SK-N-DZ (cell line): ENCODE measurements at places on chromosomes 1 and 21.

DNA sequence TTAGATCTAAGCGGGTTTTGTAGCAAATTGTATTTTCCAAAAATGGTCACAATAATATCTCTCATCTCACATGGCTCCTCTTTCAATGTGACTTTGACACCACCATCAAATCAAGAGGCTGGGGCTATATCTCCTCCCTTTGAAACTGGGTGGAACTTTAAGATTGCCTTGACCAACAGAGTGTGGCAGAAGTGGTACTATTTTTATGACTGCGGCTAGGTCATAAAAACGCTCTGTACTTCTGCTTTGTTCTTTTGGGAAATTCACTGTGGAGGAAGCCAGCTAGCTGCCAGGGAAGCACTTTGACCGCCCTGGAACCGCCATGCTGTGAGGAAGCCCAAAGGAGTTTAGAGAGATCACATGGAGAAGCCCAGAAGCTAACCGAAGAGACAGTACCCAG is 50.7 kb upstream of the ACOT11 start:
- no peak for DNase-seq

DNA sequence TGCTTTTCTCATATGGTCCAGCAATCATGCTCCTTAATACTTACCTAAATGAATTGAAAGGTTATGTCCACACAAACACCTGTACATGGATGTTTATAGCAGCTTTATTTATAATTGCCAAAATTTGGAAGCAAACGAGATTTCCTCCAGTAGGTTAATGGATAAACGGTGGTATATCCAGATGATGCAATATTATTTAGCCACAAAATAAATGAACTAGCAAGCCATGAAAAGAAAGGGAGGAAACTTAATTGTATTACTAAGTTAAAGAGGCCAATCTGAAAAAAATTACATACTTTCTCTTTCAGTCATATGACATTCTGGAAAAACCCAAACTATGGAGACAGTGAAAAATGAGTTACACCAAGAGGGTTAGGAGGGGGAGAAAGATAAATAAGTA is 76.3 kb upstream of the LRRC7 start:
- DNase-seq: no peak

DNA sequence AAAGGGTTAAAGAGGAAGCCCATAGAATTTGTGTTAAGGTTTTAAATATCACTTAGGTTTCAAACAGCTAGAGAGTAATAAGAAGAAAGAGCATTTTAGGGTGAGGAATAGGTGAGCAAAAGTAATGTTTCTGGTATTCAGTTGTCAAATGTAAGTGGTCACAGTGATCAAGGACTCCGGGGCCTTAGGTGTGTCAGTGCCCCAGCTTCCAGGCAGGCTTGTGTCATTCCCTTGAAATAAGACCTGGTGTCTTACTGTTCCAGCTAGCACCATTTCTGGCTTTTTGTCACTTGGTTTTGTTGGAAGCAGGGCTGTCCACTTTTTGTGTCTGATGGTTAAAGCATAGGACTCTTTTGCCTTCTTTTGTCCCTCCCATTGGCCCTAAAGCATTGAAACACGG is 69.6 kb downstream of the DYRK1A start:
- DNase-seq: no peak

DNA sequence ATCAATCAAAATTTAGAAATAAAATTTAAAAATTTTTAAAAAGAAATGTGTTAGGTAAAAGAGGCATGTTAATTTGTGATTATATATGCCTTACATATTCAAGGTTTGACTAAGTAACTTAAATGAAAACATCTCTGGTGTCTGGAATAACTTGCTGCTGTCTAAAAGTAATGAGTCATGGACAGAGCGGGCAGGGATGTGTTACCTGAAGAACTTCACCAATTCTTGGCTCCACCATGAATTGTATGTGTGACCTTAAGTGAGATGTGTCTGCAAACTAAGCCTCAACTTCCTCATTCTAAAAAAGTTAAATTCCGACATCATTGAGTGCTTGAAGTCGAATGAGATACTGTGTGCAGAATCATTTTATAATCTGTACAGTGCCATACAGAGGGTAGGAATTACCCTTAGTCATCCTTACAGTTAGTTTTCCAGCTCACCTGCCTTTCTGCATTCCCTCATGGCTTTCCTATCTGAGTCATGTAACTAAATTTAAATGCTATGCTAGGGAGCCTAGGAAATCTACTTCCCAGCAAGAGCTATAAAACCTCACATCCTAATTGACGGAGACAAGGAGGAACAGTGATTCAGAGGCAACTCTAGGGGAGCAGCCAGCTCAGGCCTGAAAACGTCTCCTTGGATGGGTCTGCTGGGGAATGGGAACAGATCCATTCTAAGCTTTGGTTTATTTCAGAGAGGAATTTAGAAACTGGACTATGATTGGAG is 100.7 kb upstream of the TSPAN2 start:
- no peak for DNase-seq

GRCh38 chr1:86289161-86289560 is 107.0 kb downstream of the ODF2L start:
- no peak for DNase-seq

GRCh38 chr1:34763142-34763781 is 3.7 kb downstream of the GJB4 start:
- no peak for DNase-seq

- no peak for DNase-seq
Measured at GRCh38 chr1:64759968-64760367, 15.1 kb downstream of the RAVER2 start.

DNA sequence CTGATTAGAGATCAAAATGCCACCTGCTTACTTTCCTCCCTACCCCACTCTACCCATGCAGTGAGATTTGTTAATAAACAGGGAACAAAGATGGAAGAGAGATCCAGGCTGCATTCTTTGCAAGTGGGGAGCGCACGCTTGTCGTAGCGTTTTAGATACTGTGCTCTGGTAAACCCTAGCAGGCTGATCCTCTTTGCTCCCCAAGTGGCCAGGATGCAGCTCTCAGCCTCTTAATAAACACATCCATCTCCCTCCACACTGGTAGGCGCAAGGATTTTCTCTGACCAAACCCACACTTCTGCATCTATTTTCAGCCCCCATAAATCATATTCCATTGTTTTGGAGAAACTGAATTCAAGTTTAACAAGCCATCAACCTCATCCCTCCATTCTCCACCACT is 2.9 kb downstream of the PGBD5 start:
- DNase-seq: no peak

- no peak for DNase-seq
Measured at GRCh38 chr21:38413958-38414548, 84.2 kb downstream of the ERG start.

GRCh38 chr1:46802081-46802480 is 3.2 kb downstream of the CYP4B1 start:
- no peak for DNase-seq

DNA sequence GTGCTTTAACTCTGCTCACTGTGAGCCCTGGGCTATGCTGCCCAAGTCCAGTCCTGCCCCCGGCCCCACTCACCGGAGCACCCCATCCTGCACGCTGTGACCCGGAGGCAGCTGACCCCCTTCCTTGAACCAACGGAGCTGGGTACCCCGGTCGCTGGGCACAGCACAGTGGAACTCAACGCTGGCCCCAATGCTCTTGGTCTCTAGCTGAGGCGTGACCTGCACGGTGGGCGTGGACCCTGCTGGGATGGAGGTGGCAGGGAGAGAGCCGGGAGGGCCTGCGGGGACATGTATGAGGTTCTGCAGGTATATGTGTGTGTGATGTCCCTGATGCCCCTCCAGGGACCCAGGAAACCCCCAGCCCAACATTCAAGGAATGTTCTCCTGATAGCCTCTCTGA is 24.7 kb downstream of the LDLRAD2 start:
- DNase-seq: no peak

DNA sequence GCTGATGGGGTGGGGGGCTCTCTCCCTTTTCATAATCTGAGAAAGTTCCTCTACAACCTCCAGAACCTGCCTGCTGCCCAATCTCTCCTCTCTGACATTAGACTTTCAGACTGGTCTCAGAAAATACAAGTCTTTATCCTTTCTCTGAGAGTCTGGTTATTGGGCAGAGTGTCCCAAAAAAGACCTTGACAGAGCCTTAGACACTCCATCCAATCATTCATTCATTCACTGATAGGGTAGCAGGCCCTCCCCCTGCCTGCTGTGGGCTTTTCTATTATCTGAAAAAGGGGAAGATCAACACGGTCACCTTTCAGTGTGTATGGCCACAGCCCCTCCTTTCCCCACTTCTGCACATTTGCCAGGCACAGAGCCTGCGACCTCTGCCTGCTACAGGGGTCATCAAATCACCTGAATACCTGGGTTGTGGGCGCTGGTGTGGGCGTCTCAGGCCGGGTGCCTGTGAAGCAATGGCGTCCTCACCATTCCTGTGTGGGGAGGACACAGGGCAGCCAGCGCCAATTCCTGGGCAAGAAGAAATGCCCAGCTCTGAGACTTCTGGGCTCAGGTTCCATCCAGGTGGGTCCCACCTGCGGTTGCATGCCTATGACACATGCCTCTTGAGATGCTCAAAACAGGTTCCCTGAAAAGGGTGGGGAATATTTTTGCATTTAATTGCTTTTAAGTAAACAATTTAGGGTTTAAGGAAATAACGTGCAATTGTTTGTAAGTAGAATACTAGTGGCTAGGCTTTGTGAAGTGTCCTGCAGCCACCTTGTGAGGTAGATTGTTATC is 52.8 kb downstream of the ELK4 start:
- no peak for DNase-seq

DNA sequence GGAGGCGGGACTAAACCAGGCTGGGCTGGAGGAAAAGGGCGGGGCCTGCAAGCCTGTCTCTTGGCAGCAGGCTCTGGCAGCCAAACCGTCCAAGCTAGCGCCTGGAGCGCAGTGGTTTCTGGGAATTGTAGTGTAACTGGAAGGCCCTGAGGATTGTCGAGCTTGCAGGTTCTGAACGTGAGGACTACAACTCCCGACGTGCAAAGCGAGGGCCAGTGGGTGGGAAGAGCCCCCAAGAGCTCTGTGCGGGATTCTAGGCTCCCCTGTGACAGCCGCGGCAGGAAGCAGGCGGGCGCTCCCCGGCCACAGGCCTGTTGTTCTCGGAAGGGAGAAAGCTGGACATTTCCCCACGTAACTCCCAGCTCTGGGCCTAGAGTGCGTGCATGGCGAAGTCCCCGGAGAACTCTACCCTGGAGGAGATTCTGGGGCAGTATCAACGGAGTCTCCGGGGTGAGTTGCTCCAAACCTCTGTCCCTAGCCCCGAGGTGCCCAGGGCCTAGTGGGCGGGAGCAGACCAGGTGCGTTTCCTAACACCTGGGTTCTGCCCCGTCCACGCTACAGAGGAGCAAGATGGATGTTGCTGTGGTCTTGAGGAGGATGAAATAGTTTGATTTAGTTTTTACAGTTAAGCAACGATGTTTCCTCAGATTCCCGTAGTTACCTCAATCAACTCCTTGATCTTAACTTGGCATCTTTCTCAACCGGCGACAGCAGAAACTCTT is at the start of gene SDCCAG8:
Gene SDCCAG8, plus strand, starts transcription at position 251 of the 722 bp plus-strand sequence. Its CDS starts 133 bp downstream, at position 384.
- peak; percentile 100 for DNase-seq

DNA sequence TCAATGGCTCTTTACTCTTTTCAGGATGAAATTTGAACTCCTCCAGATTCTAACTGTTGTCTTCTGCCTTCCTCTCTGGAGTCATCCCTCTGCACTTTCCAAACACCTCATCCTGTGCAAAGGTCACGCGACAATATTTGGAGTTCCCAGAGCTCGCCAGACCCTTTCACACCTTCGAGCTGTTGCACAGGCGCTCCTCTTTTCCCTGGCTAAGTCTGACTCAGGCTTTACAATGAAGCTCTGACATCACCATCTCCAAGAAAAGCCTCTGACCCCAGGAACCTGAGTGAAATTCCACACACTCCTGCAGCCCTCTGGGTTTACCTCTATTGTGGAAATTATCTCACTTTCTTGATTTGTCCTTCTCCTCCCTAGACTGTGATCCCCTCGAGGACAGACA is 270.3 kb downstream of the RGS7 start:
- DNase-seq: no peak

GRCh38 chr1:202733251-202733650 is 23.0 kb upstream of the SYT2 start:
- DNase-seq: no peak

- DNase-seq: no peak
Measured at GRCh38 chr1:193416226-193417024, 230.0 kb upstream of the B3GALT2 start.

DNA sequence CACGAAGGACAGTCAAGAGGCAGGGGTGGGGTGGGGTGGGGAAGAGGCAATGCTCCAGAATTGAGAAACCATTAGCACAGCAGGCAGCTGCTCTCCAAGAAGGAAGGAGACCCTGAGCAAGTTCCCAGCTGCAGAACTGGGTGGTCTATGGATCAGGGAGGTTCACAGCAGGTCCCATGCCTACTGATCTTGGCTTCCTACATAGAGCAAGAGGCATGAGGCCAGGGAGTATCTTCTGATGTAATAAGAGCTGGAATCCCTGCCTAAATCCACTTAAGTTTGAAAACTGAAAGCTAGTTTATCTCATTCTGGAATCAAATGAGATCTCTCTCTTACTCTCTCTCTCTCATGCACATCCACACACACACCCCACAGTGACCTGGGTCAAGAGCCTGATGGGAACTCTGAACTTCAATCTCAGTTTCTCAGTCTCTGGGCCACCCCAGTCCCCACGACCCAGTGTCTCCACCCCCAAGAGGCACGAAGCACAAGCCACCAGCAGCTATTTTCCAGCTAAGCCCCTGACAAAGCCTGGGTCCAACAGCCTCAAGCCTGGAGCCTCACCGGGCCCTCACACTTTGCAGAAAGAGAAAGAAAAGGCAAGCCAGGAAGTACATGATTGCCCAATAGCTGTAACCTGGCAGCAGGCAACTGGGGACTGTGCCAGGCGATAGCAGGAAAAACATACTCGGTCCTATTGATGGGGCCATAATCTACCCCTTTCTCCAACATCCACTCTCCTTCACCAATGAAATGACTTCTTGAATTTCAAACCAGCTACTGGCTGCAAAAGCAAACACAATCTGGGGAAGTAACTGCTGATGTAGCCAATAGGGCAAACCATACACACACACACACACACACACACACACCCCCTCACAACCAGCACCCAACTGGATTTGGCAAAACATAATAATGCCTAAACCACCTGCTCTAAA is 2.2 kb downstream of the NUAK2 start:
- DNase-seq: no peak

GRCh38 chr1:197920067-197920396 is 2.9 kb downstream of the LHX9 start:
- no peak for DNase-seq

DNA sequence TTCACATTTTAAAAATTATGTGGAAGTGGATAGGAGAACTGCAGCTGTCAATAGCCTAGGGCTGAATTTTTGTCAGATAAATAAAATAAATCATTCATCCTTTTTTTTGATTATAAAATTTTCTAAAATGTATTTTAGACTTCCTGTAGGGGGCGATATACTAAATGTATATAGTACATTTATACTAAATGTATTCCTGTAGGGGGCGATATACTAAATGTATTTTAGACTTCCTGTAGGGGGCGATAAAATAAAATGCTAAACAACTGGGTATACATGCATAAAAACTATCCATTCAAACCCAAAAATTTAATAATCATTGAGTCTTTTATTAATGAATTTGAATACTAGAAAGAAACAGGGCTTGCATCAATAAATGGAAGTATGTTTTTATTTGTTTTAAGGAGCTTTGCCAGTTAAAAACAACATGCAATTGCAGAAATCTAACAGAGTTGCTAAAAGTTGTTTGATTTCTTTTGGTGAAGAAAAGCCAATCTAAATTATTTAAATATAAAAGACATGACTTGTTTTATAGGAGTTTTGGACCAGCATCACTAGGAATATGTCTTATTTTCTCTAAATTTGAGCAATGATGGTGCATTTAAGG is 31.4 kb downstream of the CLCA1 start:
- DNase-seq: no peak
